ENCODE measurements at places on chromosomes 6 and 20.

- no peak for DNase-seq
These were observed 103.1 kb downstream of the DST start for GRCh38 chr6:56539527-56540105.

DNA sequence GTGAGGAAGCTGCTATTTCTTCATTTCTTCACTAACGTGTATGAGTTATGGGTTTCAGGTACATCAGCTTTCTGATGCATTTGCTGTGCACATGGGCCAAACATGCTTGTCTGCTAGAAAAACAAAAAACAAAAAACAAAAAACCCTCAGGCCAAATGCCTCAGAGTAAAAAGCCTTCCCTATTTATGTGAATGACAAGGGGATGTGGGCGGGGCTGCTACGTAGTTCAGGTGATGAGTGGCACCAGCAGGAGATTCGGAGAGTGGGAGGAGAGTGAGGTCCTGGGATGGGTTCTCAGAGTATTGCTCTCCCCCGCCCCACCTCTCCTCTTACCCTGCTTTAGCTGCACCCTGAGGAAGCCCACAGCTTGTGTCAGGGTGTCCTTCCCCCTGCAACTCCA, 596.8 kb upstream of the JAG1 start:
- no peak for DNase-seq

DNA sequence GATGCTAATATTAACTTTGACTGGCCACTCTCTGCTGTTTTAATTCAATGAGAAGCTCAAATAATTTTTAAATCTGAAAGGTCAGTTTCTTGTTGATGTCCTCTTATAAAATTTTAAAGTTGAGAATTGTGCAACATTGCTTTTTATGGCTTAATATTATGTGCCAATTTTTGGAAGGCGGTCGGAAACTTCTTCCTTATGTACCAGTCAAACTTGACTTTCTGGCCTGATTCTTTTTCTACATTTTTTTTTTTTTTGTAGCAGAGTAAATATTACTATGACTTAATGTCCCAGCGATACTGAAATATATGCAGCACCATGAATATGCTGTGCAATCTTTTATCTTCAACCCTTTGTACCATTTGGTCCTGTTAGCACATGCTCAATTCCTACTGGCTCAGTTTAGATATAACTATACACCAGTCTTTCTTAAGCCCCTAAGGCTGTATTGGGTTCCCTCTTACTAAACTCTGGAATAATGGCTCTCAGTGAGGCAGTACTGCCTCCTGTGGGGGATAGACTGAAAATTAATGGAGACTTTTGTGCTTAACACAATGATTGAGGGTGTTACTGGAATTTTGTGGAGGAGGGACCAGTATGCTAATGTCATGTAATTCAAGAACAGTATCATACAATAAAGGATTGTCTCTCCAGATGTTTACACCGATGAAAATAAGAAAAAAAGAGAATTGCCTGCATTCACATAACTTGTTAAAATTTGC, 156.4 kb upstream of the SYNCRIP start:
- DNase-seq = no peak

GRCh38 chr6:142138876-142139275, 6.2 kb downstream of the GJE1 start:
- DNase-seq = no peak

- no peak for DNase-seq
These were observed 105.4 kb upstream of the ESR1 start for GRCh38 chr6:151701911-151702562.

- no peak for DNase-seq
These were observed 112.6 kb downstream of the SASH1 start for GRCh38 chr6:148455225-148455624.

GRCh38 chr6:39688494-39688893, 36.7 kb downstream of the KIF6 start:
- no peak for DNase-seq

DNA sequence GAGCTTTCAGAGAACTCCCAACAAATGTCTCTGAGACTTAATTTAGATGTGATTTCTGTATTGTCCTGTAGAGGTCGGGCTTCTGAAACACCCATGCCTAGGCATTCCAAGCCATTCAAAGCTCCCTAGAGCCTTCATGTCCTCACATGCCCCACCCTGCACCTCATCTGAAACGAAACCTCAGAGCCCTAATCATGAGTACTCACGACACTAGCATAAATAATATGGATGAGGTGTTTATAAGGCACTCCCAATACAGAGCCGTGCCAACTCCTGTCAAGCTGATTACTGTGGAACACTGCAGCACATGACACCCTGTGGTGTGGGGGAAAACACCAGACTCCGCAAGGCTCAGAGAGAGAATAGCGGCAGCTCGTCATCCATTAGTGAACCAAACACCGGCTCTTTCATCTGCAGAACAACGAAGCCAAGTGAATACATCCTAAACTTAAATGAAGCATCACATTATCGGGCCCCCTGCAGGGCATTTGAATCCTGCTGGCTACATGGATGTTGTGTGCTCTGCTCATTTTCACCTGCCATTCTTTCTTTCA, 83.8 kb downstream of the FNDC1 start:
- peak; percentile 89 for DNase-seq

GRCh38 chr20:14214046-14214445, 123.4 kb downstream of the FLRT3 start:
- no peak for DNase-seq

DNA sequence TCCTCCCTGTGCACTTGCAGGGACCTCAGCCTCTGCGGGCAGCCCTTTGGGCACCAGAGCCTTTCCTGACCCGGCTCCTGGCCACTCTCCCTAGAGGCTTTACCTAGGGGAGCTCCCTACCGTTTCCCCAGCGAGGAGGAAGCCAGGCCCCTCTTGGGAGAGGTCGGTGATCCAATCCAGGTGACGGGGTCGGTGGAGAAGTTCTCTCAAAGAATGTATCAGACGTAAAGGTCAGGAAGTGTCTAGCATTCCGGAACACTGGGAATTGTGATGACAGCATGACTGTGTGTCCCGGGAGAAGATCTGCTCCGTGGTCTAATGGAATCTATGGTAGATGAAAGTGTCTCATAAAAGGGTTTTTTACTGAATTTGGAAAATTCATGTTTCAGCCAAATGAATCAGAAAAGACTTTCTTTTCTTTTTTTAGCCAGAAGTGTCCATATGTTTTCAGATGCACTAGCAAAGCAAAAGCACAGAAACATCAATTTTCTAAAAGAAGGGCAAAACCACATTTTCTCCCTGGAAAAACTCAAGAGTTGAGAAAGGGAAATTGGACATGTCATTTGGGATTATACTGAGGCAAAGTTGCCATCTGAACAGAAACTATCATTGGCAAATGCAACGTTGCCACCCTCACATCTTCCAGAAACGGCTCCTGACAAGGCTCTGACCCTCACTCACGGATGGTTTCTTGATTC, 289.4 kb downstream of the THBS2 start:
- no peak for DNase-seq

- DNase-seq = no peak
These were observed 434.7 kb upstream of the SOX4 start for GRCh38 chr6:21158873-21159272.

DNA sequence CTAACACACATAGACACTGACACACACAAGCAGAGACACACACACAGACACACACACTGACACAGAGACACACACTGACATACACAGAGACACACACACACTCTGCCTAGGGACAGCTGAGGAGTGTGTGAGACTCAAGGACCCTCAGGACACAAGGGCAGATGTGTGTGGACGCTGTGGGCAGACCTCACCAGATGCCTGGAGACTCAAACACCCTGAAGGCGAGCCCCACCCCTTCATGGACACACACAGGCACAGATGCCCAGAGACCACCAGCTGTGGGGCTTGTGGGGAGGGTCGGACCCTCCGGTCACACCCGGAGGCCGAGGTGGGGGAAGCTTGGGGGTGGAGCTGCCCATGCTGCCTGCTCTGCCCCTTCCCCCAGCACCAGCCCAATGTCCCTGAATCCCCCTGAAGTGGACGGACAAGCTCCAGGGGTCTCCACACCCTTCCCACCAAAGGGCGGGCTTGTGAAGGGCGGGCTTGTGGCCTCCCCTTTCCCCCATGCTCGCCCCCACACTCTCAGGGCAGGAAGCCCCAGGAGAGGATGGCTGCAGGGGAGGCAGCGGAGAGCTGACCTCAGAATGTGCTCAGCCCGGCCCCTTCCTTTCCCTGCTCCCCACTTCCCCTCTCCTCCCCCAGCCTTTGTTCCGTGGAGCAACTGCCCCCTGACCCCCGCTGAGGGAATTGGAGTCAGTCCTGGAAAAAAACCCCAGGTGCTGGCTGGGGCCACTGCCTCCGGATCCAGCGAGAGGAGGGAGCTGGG, 13.9 kb upstream of the ABHD16B start:
- DNase-seq = no peak

DNA sequence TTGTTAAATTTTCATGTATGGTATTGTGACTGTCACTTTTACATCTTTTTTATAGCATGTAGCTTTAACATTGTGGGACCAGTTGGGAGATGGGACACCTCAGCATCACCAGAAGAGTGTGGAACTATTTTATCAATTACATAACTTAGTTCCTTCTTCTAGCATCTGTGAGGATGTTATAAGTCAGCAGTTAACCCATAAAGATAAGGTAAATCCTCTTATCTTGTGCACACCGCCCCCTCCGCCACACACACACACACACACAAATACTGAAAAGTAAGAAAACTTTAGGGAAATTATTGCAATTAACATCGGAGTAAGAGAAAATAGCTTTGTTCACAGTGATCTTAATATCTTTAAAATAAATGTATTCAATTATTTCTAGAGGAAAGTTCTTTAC, 60.9 kb downstream of the PGM3 start:
- no peak for DNase-seq

DNA sequence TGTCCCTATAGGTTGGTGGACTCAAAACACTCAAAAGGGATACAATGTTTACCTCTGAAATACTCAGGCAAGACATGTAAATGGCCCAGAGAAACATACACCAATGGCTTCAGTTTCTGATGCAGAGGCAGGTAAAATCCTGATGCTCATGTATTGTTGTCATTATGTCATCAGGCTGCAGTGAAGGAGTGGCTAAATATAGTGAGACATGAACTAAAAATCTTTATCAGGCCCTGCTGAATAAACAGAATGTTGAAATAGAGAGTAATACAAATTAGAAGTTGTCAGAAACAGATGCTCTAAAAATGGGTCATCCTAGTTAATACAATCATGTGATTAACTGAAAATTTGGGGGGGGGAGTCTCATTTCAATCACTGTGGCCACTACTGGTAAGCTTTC, 20.4 kb downstream of the PTPRK start:
- DNase-seq = no peak

DNA sequence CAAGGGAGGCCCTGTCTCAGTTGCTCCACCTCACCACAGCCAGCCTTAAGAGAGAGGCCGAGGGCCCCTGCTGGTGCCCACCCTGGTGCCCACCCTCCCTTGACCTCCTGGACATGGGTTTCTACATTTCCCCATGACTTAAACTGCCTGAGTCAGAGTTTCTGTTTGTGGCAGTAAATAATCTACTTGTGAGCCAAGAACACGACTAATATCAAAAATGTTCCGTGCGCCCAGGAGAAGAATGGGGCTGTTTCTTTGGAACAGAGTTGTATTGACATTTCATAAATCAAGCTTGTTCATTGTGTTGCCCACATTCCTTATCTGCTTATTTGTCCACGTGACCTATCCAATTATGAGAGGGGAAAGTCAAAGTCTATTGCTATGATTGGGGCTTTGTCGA, 143.5 kb downstream of the ANKRD60 start:
- peak; percentile 57 for DNase-seq

DNA sequence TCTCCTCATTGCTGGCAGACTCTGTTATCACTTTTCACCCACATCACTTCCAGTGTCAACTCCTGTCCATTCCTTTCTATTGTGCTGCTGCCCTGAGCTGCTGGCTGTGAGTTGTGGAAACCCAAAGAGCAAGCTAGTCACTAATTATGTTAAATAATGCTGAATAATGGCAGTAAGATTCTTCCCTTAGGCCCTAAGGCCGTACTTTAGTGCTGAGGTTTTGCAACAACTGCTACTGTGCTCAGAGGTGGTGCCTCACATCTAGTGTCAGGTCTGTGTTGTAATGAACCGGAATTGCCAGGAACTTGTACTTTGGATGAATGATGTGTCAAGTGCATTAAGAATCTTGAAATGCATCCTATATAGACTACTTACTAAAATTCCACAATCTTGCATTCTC, 372.2 kb upstream of the RNF217 start:
- DNase-seq = no peak

- DNase-seq = no peak
These were observed 470.9 kb downstream of the TFAP2A start for GRCh38 chr6:9943986-9944385.

- no peak for DNase-seq
These were observed 26.7 kb downstream of the MDN1 start for GRCh38 chr6:89792881-89793280.

GRCh38 chr20:63160641-63161175, 55.2 kb downstream of the YTHDF1 start:
- no peak for DNase-seq

DNA sequence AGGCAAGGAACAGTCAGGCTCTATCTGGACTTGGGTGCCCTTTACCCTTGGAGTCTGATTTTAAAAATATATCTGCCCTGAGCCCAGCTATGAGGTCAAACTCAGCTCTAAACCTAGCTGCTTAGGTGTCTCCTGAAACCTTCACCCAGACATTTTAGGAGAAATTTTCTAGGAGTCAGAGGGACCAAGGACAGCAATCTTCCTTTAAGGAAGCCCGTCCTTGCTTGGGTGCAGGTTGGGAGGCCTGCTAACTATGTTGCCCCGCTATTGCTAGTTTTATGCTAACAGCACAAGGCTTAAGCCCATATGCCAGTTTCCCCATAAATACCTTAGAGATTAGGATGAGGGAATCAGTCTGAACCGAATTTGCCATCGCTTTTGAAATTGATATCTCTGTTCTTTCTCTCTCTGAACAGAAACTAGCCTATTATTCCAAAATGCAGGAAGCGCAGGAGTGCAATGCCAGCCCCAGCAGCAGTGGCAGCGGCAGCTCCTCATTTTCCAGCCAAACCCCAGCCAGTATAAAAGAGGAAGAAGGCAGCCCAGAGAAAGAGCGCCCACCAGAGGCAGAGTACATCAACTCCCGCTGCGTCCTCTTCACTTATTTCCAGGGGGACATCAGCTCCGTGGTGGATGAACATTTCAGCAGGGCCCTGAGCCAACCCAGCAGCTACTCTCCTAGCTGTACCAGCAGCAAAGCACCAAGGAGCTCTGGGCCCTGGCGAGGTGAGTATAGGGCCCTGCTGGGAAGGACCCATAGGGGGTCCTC, 2.6 kb downstream of the VGLL2 start:
- peak; percentile 88 for DNase-seq

DNA sequence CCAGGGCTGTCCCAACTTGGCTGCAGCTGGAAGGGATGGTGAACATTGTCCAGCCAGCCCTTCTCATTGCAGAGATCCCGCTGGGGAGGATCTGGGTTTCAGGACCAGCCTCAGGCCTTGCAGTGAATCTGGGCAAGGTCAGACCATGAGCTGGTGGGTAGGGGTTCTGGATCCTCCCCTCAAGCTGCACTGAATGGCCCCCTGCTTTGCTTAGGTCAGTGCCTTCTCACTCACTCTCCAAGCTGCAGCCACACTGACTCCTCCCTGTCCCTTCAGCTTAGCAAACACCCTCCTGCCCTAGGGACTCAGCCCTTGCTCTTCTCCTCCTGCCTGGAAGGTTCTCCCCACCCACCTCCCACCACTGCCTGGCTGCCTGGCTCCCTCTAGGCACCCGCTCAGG, 95.3 kb upstream of the KCNG1 start:
- DNase-seq = no peak

- DNase-seq = peak; percentile 74
These were observed 43.0 kb upstream of the FRMD1 start for GRCh38 chr6:168122011-168122410.

- peak; percentile 60 for DNase-seq
These were observed 23.0 kb downstream of the GMDS start for GRCh38 chr6:2222275-2222842.

- no peak for DNase-seq
These were observed 117.0 kb downstream of the BMP5 start for GRCh38 chr6:55758156-55758937.
